Smooth muscle cell of trachea (primary cell): ENCODE measurements at places on chromosomes 12 and 14. TPM values are rescaled to one million over a fixed set of nuclear protein-coding genes. Genes with fewer than 3 reads are reported as not detected.

The CPNE6 gene
- total RNA-seq = not detected in 2 replicates

The RBMS2 gene
- 16.4 and 18.2 TPM in 2 replicates for total RNA-seq

The MYF5 gene
- not detected in 2 replicates for total RNA-seq

The CMKLR1 gene
- total RNA-seq = 0.33 TPM in 1 of 2 replicates, not detected in the other

The NKX2-8 gene
- total RNA-seq = not detected in 2 replicates

The OTX2 gene
- not detected in 2 replicates for total RNA-seq

The STK38L gene
- total RNA-seq = 14.1 and 15.5 TPM in 2 replicates

The CHST11 gene
- total RNA-seq = 2.3 and 6.9 TPM in 2 replicates

The GARIN6 gene
- total RNA-seq = not detected in 2 replicates

The CLEC2A gene
- total RNA-seq = not detected in 2 replicates

The KRT4 gene
- total RNA-seq = not detected in 2 replicates

The PRB2 gene
- not detected in 2 replicates for total RNA-seq

The GYS2 gene
- not detected in 2 replicates for total RNA-seq

The CDC42BPB gene
- 101 and 146 TPM in 2 replicates for total RNA-seq

The KRT79 gene
- total RNA-seq = not detected in 2 replicates

The POTEM gene
- not detected in 2 replicates for total RNA-seq

The PPP4R4 gene
- 0.44 and 2.8 TPM in 2 replicates for total RNA-seq

The ENO2 gene
- total RNA-seq = 20.1 and 29.3 TPM in 2 replicates

The ADCY4 gene
- 9.6 and 11.7 TPM in 2 replicates for total RNA-seq

The STXBP6 gene
- total RNA-seq = 6.1 and 9.6 TPM in 2 replicates

The PLEKHA5 gene
- 45.8 and 61.2 TPM in 2 replicates for total RNA-seq

The GPR68 gene
- 11.6 and 23.2 TPM in 2 replicates for total RNA-seq

The IKBIP gene
- 54.4 and 70.5 TPM in 2 replicates for total RNA-seq

The NELL2 gene
- not detected in 2 replicates for total RNA-seq

The POTEG gene
- not detected in 2 replicates for total RNA-seq

The VWF gene
- 0.99 and 2.9 TPM in 2 replicates for total RNA-seq

The AQP2 gene
- total RNA-seq = not detected in 2 replicates

The ASPG gene
- not detected in 2 replicates for total RNA-seq

The SPIC gene
- total RNA-seq = not detected in 2 replicates

The STX2 gene
- 33.9 and 56.3 TPM in 2 replicates for total RNA-seq

The LALBA gene
- not detected in 2 replicates for total RNA-seq

The UNC79 gene
- under 0.01 and 0.33 TPM in 2 replicates for total RNA-seq

The CACNA1C gene
- total RNA-seq = 9.2 and 28.1 TPM in 2 replicates

The IAPP gene
- total RNA-seq = not detected in 2 replicates

The TAS2R9 gene
- total RNA-seq = not detected in 2 replicates

The LHX5 gene
- total RNA-seq = not detected in 2 replicates

The CIROP gene
- total RNA-seq = 1.7 TPM in 2 replicates

The NR1H4 gene
- not detected in 2 replicates for total RNA-seq

The LGR5 gene
- total RNA-seq = not detected in 2 replicates

The PLA2G1B gene
- total RNA-seq = 0.33 TPM in 1 of 2 replicates, not detected in the other

The ZDHHC22 gene
- total RNA-seq = not detected in 2 replicates

The TBX5 gene
- total RNA-seq = 19.4 and 26.6 TPM in 2 replicates

The ZNF384 gene
- 12.7 and 13.2 TPM in 2 replicates for total RNA-seq

The ANKRD33 gene
- 0.15 and 0.33 TPM in 2 replicates for total RNA-seq

The KRT80 gene
- 0.44 TPM in 1 of 2 replicates, not detected in the other for total RNA-seq
